ENCODE measurements at places on chromosomes 1 and 21.
A peak's percentile ranks its signal among the peaks of the same experiment; 100 is the strongest.

- no peak for DNase-seq
Observed at GRCh38 chr1:8722366-8722765, 95.1 kb downstream of the RERE start.

- DNase-seq = no peak
Observed at GRCh38 chr1:201396861-201397464, 2.2 kb downstream of the LAD1 start.

DNA sequence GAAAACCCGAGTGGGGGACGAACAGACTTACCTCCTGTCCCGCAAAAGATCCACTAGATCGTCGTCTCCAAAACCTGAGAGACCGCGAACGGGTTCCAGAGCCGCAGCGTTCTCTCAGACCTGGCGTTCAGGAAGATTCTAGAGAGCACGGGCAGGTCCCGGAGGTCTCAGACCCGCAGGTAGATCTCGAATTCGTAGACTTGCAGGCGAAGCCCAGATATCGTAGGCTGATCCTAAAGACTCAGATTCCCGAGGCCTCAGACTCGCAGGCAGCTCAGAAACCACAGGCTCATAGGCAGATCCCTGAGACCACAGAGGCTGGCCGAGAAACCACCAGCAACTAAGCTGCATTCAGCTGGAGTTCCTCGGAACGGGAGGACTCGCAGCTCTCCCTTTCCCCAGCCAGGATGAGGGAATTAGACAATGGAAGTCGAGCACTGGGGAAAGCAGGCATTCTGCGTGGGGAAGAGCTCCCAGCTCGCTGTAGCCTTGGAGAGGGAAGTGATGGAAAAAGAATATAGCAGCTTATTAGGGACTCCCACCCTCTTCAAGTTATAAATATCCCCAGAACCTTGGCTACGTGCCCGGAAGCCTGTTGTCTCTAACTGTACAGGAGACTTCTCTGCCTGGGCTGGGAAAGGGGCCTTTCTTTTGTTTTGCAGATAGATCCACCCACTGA is at the start of gene ZNF436:
ZNF436 (minus strand) TSS at position 502 of the 679 bp plus-strand sequence. CDS start 1,831 bp downstream, outside the sequence.
- no peak for DNase-seq

DNA sequence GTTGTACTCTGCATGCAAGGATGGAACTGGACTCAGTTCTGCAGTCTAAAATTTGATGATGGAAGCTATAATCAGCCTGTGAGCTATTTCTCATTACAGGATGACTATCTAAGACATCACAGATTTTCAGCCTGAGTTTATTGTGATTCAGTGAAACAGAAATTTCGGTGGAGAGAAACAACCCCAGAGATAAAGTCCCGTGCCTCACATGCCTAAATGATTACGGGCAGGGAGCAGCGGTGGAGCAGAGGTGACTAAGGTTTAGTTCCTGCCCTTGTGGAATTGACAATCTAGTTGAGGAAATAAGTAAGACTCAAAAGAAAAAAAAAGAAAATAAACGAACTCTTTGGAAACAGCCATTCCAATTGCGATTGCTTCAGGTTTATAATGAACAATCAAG is 96.9 kb downstream of the GRIK3 start:
- no peak for DNase-seq

GRCh38 chr1:241610056-241610815 is 29.9 kb downstream of the CHML start:
- no peak for DNase-seq

GRCh38 chr1:221632072-221632471 is 109.8 kb downstream of the DUSP10 start:
- no peak for DNase-seq

DNA sequence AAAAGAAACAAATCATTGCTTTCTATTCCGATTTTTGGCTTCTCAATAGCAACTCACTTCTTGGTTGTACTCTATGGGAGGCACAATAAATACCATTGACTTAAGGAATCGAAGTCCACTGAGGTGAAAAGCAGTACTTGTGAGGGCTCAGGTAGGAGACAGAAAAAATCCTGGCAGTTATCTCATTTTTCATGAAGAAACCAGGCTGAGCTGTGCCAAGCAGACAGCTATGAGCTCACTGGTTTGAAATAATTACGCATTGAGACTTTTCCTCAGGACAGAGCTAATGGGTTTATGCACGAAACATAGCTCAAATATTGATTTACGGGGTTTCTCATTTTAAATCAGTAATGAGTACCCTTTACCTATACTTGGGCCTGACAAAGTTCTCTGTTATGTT is 18.5 kb downstream of the COLGALT2 start:
- DNase-seq = no peak

- no peak for DNase-seq
Observed at GRCh38 chr21:21096956-21097355, 98.7 kb downstream of the NCAM2 start.

DNA sequence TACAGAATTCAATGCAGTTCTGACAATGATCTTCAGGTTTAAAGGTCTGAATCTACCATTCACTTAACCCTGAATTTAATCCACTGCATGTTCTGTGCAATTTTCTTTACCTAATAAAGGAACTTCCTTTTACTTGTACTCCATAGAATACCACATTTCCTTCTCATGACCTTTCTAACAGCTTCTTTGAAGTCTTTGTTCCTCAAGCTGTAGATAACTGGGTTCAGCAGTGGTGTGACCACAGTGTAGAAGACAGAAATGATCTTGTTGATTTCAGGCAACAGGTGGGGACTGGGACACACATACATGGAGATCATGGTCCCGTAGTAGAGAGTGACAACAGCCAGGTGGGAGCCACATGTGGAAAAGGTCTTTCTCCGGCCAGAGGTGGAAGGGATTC is 878 bp downstream of the OR11L1 start:
- no peak for DNase-seq

DNA sequence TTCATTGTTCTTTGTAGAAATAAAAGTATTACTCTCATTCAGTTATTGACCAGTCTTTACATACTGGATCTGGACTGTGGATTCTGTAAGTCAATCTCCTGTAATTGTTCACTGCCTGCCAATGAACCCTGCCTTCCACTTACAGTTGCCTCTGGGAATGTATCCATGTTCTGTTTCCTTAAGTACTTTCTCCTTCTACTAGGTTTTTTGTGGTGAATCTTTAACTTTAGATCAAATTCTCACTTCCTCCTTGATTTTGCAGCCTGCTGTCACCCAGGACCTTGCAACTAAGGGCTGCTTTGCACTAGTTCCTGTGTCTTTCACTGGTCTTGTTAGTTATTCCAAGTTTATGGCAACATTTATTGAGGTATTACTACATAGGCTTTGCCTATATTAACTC is 28.2 kb upstream of the ANKRD13C start:
- no peak for DNase-seq

- no peak for DNase-seq
Observed at GRCh38 chr21:39631842-39632562, 19.3 kb downstream of the B3GALT5 start.

DNA sequence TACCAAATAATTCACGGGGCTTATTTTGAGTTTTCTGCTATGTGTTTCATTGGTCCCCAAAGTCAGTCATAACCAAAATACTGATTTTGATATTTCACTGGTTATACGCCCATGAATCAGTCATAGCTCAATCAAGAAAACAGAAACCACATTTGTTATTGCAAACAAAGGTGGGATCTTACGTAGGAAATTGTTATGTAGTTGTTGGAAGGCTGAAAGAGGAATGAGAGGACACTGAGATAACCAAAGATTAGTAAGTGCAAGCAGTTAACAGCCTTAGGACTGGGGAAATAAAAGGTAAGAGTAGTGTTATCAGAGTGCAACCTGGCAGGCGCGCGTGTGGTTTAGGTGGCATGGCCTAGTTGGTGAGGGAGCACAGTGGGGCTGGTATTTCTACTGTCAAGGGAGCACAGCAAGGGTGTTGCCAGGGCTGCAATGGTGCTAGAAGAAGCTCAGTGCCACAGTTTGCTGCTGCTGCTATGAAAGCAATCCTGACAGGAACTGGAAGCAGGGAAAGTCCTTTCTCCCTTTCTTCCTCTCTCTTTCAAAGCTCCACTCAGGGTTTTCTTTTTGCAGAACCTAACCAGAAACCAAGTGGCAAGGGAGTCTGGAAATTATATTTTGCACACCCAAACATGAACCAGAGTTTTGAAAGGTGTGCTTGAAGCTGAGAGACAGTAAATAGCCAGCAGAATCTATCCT is 33.7 kb downstream of the RTCA start:
- DNase-seq = no peak

- no peak for DNase-seq
Observed at GRCh38 chr1:41387667-41388091, 26.4 kb downstream of the FOXO6 start.

- no peak for DNase-seq
Observed at GRCh38 chr21:26595971-26596370, 22.9 kb upstream of the CYYR1 start.

GRCh38 chr1:71307451-71307850 is 226.6 kb upstream of the ZRANB2 start:
- DNase-seq = no peak

GRCh38 chr1:218371927-218372672 is 27.0 kb downstream of the TGFB2 start:
- DNase-seq = no peak

GRCh38 chr1:220046052-220046930 is at the start of gene EPRS1:
Gene EPRS1 (minus strand): TSS chr1:220046505. CDS start chr1:220046388, 117 bp downstream.
- peak; percentile 91 for DNase-seq

- no peak for DNase-seq
Observed at GRCh38 chr1:229093609-229094336, 177.1 kb upstream of the RAB4A start.

GRCh38 chr1:198056255-198056654 is 100.5 kb upstream of the NEK7 start:
- DNase-seq = no peak

GRCh38 chr1:25126562-25126961 is 105.7 kb downstream of the SYF2 start:
- no peak for DNase-seq

Data from stimulated activated CD8-positive, alpha-beta memory T cell treated with anti-CD3 and anti-CD28 coated beads, Interleukin-7, amount 100 ng/mL, for 48 hours (primary cell).